Testis (tissue), 5 donors: ENCODE measurements at places on chromosomes 6 and 20. TPM values are rescaled to one million over a fixed set of nuclear protein-coding genes. Genes with fewer than 3 reads are reported as not detected.

The NRN1 gene
- 1.3 TPM for total RNA-seq

The ENPP5 gene
- 114 TPM for total RNA-seq

The FAM83B gene
- total RNA-seq: 1.3 TPM

The RSPO3 gene
- total RNA-seq: 1.5 TPM

The PTGIS gene
- total RNA-seq: 13.0 TPM

The ZBTB46 gene
- total RNA-seq: 15.4 TPM

The HLA-DQB1 gene
- 0.08 TPM for total RNA-seq

The RNF39 gene
- 3.5 TPM for total RNA-seq

The ADIG gene
- total RNA-seq: 40.9 TPM

The DUSP15 gene
- total RNA-seq: 175 TPM

- DNase-seq: no peak
Measured at GRCh38 chr6:36697481-36697903, at the start of gene RAB44. TSS of gene RAB44 (plus strand) at chr6:36697826. CDS start at chr6:36704236, 6,410 bp downstream.

DNA sequence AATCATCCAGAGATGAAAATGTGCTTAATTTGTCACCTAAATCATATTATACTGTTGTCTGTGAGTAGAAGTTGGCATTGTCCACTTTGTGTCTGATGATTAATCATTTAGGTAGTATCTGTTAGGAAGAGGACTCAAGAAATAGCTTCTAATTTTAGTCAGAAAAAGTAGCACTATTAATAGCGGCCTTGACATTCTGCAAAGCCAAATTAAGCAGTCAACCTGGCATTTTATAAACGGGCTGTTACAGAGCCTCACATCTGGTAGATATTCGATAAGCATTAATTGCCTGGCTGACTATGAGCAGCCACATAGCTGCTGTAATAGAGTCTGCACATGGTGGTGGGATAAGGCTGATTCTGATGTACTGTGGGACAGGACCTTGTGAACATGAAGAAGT is 99.5 kb downstream of the KLHL32 start:
- no peak for DNase-seq

GRCh38 chr20:37408302-37409193 is 62.6 kb downstream of the SRC start:
- DNase-seq: no peak

- no peak for DNase-seq
Measured at GRCh38 chr20:18921291-18921690, 107.7 kb downstream of the SCP2D1 start.

- no peak for DNase-seq
Measured at GRCh38 chr6:12324748-12325147, 34.6 kb downstream of the EDN1 start.

- no peak for DNase-seq
Measured at GRCh38 chr20:62838128-62838891, 21.5 kb downstream of the COL9A3 start.

DNA sequence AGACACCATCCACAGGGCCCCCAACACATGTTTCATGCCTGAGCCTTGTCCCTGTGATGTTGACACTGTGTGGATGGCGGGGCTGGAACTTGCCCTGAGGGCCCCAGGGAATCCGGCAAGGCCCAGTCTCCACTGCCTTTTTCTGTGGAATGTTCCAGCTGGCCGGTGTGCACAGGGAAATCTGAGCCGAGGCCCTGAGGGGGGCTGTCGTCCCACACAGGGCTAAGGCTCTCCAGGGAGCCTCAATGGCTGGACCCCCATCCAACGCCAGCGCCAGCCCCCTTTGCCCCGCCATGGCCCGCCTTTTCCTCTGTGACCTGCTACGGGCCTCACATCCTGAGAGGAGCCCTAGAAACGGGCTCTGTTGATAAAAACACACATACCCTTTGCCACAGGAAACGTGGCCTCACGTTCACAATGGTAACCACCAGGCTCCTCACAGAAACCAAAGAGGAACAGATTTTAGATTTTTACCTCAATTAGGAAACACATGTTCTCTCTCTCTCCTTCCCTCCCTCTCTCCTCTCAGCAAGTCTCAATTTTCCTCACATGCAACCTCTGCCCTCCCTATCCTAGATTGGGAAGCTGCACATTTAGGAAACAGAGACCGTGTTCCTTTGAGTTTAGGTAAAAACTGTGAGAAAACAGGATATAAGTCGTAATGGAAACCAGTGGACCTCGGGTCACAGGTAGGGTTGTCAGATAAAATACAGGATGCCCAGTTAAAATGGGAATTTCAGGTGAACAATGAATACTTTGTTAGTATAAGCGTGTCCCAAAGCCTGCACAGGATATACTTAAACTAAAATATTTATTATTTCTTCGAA is 13.7 kb upstream of the ZNF831 start:
- DNase-seq: no peak

GRCh38 chr6:89612121-89612520 is 26.4 kb downstream of the LYRM2 start:
- DNase-seq: no peak

GRCh38 chr6:8780653-8781052 is 345.3 kb upstream of the SLC35B3 start:
- DNase-seq: no peak
